ENCODE measurements at places on chromosomes 7 and 10.

- DNase-seq = no peak
These were observed 400.4 kb upstream of the POM121L12 start for GRCh38 chr7:52635021-52635420.

DNA sequence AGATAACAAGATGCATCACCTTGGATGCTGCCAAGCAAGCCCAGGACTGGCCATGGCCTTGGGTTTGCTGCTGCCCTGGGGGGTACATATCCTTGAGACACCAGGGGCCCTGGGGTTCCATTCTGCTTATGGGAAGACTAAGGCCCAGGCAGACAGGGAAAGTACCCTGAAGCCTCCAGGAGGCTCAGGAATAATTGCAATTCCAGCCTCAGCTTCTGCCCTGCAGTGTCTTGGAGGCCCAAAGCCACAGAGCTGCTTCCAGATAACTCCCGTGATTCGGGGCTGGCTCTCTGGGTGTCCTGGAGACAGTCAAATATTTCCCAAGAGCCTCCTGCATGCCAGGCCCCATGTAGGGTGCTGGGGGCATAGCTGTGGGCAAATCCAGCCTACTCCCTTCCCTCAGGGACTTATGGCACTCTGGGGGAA lies 22.6 kb downstream of the MYL10 start:
- DNase-seq = no peak

DNA sequence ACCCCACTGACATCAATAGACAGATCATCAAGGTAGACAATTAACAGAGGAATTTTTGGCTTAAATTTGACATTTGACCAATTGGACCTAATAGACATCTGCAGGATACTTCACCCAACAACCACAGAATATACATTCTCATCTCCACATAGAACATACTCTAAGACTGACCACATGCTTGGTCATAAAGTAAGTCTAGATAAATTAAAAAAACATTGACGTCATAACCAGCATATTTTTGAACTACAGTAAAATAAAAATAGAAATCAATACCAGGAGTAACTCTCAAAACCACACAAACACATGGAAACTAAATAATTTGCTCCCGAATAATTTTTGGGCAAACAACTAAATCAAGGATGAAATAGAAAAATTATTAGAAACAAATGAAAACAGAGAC lies 205.7 kb downstream of the REEP3 start:
- no peak for DNase-seq

DNA sequence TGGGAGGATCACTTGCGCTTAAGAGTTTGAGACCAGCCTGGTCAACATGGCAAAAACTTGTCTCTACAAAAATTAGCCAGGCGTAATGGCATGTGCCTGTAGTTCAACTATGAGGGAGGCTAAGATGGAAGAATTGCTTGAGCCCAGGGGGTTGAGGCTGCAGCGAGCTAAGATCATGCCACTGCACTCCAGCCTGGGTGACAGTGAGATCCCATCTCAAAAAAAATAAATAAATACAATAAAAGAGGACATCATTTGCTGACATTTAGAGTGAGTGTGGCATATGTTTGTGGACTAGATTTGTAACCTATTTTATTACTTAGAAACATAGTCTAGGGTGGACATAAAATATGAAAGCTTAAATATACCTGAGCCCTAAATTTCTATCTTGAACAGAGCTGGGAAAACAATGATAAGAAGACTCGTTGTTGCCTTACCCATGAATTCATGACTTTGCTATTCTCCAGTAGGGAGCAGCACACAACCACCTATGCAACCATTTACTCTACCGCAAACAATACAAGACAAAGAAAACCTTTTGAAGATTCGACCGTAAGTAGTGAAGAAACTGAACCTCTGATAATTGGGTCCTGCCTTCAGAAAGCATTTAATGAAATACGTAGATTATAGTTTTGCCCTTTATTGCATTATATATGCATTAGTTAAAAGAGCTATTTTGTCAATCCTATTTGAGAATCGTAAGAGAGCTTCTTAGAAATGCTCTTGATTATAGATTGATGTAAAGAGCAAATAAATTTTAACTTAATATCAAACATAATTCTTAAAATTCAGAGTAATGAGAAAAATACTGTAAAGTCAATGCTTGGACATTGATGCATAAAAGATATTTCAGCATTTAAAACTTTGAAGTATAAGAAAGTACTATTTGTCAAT lies 83.5 kb downstream of the GNAT3 start:
- DNase-seq = no peak

DNA sequence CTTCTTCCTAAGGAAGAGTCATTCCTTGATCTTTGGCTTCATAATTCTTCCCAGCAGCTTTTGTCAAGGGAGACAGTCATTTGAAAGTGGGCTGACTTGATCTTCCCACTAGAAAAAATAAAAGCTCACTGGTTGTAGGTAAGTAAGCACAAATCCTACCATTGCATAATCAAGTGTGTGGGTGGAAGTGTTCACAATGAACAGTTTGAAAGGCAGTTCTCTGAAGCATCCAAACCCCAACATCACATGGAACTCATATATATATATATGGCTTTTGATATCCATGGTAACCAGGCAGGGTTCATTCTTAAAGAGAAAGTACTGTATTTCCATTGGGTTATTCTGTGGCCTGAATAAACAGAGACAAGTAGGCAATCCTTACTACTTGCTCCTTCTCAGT lies 51.6 kb downstream of the ARMH3 start:
- no peak for DNase-seq

DNA sequence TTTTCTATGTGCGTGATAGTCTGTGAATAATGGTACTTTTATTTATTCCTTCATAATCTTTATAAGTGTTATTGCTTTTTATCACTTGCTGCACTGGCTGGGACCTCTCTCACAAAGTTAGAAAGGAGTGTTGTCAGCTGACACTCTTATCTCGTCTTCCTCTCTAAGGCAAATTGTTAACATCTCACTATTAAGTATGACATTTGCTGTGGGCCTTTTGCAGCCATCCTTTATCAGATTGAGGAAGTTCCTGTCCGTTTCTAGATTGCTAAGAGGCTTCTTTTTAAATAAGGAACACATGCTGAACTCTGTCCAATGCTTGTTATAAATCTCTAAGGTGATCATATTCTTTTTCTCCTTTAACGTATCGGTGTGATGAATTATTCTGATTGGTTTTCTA lies 27.4 kb upstream of the DIP2C start:
- DNase-seq = no peak

DNA sequence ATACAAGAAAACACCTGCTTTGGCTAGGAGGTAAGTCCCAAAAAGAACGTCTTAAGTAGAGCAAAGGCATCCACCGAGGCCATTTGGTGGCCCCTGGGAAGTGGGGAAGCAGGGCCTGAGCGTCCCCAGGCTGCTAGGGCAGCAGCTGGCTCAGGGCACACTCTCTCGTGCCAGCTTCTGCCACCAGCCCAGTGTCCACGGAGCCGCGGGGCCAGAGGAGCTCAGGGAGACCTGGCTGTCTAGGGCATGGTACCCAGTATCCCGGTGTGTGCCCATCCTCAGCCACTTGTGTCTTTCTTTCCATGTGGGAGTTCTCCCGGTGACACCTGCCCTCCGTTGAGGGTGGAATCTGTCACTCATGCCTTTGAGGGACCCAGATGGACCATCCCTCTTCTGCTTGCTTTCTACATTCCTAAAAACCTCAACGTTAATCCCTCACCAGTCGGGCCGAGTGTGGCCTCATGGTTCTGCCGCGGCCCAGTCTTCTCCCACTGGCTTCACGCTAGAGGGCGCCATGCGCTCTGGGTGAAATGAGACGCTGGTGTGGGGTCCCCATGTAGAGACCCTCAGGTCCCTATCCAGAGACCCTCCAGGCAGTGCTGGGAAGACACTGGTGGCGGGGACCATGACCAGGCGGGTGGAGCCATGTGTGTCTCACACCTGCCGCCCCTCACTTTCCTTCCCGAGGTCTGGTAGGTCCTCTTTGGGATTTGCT lies 9.5 kb upstream of the AP5Z1 start:
- DNase-seq = no peak

GRCh38 chr7:107388604-107389003 lies 81.3 kb upstream of the GPR22 start:
- no peak for DNase-seq

- no peak for DNase-seq
These were observed 69.8 kb downstream of the ORC5 start for GRCh38 chr7:104137971-104138370.

DNA sequence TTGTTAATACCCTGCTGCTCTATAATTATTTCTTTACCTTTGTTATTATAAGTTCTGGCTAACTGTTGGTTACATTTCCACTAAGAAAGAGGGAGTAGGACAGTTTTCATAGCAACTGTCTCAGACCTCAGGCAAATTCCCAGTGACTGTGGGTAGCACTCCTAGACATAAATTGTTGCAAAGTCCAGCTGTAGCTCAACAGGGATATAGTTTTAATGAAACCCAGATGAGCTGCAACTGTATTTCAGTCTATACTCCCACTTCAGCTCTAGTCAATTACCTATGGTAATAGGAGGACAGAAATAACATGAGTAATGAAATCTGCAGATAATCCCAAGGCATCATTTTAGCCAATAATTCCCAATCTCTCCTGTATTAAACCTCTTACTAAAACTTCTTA lies 103.0 kb upstream of the SEMA3A start:
- DNase-seq = no peak

GRCh38 chr10:132188331-132188730 lies 1.6 kb downstream of the DPYSL4 start:
- DNase-seq = no peak

GRCh38 chr7:128408709-128409595 lies 830 bp downstream of the IMPDH1 start:
- no peak for DNase-seq

DNA sequence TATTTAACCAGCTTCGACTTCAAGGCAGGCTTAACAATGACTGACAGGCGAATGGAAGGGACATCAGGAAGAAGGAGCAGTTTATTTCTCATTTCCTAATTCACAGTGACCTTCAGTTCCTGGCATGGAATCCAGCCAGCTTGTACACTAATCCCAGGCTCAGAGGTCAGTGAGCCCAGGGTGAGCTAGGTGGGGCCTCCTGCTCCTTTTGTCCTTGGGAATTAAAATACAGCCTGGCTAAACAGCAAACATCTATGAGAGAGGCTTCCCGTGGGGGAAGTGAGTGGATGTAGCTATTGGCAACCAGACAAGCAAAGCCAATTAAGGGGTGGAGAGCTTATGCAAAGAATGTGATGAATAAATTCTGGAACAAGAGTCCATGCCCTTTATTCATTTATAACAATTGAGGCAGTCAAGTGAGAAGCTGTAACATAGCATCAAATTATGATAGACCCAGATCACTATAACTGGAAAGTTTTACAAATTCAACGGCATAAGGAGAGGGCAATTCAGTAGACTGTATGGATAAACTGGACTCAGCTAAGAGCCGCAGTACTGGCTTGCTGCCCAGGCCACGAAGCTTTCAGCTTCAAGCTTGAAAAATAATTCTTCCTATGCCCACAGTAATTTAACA lies 57.1 kb downstream of the STK17A start:
- no peak for DNase-seq

- no peak for DNase-seq
These were observed 975 bp downstream of the GLCCI1 start for GRCh38 chr7:7969306-7970236.

DNA sequence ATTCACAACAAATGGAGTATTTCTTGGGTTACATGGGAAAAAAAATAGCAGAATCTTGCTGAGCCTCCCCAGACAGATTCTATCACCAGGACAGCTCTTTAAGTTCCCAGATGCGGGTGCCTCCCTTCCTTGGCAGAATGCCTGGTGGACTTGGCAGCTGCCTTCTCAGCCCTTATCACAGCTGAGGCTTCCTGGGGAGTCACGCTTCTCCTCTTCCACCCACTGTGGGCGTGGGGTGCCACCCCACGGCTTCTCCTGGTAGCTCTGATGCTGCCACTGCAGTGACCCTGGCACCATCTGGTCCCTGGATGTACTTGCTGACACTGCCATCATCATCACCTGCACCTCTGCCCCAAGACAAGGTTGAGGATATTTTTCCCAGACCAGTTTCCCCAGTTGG lies 16.2 kb upstream of the NME8 start:
- DNase-seq = no peak

DNA sequence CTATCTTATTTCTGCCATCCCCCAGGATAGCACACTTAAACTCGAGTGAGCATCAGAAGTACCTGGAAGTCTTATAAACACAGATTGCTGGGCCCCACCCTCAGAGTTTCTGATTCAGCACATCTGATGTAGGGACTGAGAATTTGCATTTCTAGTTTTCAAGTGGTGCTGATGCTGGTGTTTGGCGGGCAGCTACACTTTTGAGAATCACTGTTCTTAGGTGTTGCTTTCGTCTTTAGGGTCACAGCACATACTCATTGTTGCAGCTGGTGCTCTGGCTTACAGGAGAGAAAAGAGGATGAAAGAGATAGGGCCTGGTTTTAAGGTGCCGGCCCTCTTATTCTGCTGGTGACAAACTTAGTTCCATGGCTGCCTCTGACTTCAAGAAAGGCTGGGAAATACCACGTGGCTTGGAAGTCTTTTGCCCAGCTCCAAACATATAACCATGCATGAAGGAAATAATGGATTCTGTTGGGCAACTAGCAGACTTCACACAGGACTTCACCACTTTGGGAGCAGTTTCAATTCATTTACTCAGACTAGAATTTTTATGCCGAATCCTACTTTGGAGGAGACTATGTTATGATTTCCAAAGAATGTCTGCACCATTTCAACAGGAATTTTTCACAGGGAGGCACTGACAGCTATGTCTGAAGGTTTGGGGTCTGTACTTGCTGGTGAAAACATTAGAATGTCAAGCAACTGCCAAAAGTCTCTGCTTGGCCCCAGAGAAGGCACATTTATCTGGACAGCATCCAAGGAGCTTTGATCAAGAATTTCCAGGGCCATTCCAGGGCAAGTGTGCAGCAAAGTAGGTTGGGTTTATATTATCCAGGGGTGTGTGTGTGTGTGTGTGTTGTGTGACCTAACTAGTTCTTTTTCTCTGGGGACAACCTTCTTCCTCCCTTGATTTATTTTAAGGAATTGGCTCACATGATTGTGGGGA lies 6.9 kb upstream of the MINDY4 start:
- DNase-seq = no peak

- DNase-seq = no peak
These were observed 408.3 kb upstream of the MGMT start for GRCh38 chr10:129058664-129059155.

DNA sequence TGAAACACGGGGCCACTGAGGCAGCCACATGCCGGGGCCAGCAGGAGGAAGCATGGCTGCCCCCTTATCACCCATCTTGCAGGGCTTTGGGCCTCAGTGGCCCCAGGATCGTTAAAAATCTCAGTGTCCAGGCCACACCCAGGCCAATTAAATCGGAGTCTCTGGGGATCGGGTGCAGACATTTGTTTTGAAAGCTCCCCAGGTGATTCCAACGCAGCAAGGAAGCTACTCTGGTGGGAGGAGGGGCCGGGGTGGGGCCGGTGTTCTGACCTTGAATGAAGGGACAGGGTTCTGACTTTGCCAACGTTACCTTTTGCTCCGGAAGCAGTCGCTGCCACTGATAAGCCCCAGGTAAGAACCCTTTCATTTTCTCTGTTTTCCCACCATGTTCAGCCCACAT lies 412.3 kb upstream of the FOXK1 start:
- DNase-seq = no peak

GRCh38 chr7:138396251-138397070 lies 63.6 kb upstream of the TRIM24 start:
- no peak for DNase-seq
